A549 (cell line): ENCODE measurements at places on chromosomes 13 and 19.

DNA sequence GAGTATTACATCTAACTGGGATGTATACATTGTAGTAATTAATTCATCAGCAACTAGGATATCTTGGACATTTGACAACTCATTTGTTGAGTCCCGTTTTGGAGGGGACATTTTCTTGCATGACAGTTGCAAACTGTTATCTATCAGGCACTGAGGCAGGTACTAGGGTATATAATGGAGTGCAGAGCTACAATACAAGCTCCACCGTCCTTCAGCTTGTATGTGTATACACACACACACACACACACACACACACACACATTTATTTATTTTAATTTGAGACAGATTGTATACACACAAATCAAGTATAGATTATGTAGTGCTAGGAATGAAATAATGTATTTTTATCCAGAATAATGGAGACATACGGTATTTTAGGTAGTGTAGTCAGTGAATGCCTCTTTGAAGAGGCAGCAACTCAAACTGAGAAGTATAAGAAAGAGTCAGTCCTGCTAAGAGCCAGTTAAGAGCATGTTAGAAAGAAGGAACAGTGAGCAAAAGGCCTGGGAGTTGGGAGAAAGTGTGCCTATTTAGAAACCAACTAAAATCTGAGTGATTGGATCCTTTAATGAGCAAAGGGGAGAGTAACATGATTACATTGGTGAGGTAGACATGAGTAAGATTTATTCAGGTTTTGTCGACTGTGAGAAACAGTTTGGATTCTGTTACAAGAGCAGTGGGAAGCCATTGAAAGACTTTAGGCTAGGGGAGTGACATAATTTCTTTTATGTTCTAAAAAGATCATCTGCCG is 74.5 kb downstream of the NBEA start:
- no peak for DNase-seq

GRCh38 chr19:39996218-39996810 is 546 bp upstream of the ZNF546 start:
- peak; percentile 82 for DNase-seq

DNA sequence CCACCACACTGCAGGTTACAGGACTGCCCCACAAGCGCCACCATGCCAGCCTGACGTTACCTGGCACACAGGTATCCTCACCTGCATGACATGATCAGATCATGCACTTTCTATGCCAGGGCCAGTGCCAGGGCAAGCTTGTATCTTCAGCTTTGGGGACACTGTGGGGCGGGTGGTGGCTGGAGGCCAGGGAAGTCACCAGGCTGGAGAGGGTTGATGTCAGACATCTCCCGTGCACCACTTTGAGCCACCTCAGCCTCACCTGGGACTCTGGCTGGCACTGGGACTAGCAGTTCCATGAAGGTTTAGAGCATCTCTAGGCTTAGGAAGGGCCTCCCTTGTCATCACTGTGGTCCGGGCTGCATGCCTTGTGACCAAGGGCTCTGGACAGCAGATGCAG is 97.2 kb downstream of the WTIP start:
- DNase-seq = no peak

DNA sequence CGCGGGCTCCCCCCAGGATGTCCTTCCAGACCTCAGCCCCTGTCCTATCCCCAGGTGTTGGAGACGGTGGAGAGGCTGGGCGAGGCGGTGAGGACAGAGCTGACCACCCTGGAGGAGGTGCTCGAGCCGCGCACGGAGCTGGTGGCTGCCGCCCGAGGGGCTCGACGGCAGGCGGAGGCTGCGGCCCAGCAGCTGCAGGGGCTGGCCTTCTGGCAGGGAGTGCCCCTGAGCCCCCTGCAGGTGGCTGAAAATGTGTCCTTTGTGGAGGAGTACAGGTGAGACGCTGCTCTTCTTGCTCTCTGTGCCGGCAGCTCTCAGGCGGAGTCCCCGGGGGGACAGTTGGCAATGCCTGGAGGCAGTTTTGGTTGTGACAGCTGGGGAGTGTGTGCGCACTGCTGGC is 6.9 kb downstream of the TTYH1 start:
- no peak for DNase-seq

DNA sequence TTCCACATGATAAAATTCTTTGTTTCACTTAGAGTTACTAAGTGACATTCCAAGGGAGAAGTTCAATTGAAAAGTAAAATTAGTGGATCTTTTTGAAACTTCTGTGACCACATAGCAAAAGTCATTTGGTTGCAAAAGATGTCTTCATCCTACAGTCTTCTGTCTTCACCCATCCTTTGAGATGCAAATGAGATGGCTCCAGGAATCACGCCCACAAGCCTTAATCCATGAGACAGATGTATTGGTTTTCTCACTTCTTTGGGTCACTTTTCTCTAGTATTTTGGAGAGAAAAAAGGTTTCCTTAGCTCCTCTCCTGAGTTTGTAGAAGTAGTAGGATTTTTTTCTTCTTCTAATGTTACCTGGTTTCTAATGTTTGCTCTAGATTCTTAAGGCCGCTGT is 259.5 kb upstream of the SLC10A2 start:
- no peak for DNase-seq

DNA sequence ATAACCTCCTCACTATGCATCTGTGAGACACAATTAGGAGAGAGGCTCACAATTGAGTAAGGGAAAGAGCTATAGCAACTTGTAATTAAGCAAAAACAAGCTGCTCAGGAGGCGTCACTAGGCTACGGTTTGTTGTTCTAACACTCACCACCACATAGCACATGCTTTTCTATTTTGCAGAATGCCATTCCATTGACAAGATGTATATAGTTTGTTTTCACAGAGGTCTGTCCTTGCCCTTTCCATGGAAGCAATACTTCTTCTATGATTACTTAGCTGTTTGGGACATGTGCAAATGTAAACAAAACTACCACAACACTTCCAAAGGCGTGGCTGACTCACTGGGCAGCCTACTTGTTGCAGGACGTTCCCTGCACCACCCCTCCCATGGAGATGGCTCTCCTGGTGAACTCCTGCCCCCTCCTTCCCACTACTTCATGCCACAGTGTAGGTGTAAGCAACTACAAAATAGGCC is 33.9 kb upstream of the FAM216B start:
- peak; percentile 7 for DNase-seq

GRCh38 chr13:39345982-39346381 is 257.0 kb downstream of the LHFPL6 start:
- no peak for DNase-seq

DNA sequence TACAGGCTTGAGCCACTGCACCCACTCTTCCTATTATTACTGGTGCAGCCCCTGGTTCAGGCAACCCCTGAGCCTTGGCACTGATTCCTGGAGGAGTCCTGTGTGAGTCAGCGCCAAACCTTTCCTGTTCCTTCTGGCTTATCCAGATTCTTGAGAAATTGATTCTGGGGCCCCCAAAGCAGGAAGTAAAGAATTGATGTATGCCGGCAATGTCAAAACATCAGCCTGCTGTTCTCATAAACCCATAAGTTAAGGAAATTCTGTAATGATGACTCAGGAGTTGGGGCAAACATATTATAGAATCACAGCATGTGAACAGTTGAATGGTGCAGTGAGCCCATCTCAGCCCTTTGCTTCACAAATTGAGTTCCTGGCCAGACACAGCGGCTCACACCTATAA is 1.4 kb upstream of the OR7G3 start:
- peak; percentile 28 for DNase-seq

- no peak for DNase-seq
These were observed 45.3 kb upstream of the TRPC4 start for GRCh38 chr13:37914781-37915391.

GRCh38 chr19:23557381-23557780 is 129.6 kb downstream of the ZNF675 start:
- no peak for DNase-seq

GRCh38 chr13:112060282-112060830 is 6.6 kb upstream of the SOX1 start:
- no peak for DNase-seq

GRCh38 chr19:11418549-11419506 is at the start of gene RGL3:
TSS of gene RGL3 (minus strand) at chr19:11419314. CDS start at chr19:11419278, 36 bp downstream.
- no peak for DNase-seq

- no peak for DNase-seq
These were observed 48.5 kb downstream of the GAS6 start for GRCh38 chr13:113815151-113816058.
